ENCODE measurements at places on chromosomes 2 and 18.

DNA sequence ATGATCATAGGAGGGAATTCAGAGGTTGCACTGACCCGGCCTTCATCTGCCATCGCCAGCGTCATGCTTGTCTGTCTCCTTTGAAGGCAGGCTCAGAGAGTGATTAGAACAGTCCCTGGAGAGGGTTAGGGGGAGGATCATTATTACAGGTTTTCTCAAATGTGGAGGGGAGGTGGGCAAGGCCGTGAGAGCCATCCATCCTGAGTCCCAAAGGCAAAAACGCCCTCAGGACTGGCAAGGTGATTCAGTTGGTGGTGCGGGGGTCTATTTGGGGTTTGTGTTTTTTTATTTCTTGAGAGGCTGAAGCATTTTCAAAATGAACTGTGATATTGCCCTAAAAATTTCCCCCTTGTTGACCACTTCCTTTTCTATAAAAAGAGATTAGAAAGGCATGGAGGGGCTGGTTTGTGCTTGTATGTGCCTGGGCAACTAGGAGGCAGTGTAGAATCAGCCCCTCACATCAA is 39.3 kb upstream of the GYPC start:
- DNase-seq: no peak

DNA sequence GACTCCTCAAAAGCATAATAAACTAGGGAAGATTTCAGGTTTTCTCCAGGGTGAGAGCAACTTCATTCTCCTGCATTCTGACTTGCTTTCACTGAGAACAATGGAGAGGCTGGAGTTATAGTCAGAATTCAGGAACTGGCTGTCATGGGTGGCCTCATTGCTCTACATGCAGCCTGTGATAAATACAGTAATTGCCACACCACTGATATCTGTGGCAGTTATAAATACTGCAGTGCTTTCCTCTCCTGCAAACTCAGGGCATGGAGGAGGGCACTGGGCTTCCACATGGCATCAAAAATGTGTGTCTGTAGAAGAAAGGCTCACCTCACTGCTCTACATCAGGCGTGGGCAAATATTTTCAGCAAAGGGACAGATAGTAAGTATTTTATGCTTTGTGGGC is 510.2 kb downstream of the ZNF516 start:
- no peak for DNase-seq

DNA sequence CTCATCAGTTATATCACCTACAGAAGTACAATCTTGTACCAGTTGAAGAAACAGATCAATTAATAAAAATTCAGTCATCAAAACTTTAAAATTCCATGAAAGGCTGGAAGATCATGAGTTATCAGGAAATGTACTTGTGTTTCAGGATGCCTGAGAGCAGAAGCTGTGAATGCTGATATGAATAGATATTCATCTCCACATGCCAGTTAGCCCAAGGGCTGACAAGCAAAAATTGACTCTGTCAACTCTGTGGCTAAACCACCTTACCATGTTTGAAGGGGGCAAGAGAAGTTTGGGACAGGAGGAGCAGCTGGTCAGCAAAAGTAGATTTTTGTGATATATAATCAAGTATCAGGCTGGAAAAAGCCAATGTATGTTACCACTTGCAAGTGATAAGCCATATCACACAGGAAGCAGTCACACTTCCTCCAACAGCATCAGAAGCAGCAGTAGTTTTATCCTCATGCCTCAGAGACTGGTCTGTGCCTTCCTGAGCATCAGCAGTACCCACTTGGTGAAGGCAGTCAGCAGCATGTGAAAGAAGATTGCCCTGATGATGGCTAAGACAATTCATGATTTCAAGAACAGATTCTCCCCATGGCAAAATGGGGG is 328.2 kb upstream of the CNTNAP5 start:
- no peak for DNase-seq

DNA sequence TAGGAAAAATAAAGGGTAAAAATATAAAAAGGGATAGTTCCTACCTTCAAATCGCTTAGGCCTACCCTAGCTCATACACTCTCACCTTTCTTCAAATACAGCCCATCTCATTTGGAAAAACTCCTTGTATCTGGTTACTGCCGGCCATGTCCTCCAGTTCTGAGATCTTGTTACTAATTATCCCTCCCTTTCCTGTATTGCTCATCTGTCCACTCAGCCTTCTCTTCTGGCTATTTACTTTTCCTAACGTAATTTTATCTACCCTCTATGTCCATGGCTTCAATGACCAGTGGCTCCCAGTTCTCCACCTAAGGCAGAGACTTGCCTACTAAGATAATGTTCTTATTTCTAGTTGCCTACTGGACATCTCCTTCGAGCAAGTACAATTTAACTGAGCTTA is 342.9 kb upstream of the ACVR2A start:
- DNase-seq: no peak

DNA sequence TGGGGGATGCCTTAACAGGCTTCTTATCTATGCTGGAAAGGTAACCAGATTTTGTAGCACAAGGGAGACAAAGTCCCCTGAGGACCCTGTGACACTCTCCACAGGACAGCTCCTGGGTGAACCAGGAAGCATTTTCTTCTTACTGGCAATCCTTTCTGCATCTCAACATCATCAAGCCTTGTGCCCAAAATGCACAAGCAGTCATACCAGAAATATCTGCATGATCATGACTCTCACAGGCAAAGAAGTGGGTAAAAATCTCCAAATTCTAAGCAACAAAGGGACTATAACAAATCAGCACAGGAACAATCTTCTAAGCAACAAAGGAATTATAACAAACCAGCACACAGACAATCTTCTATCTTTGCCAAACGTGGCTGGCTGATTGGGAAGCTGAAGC is 99.1 kb upstream of the CD226 start:
- no peak for DNase-seq

DNA sequence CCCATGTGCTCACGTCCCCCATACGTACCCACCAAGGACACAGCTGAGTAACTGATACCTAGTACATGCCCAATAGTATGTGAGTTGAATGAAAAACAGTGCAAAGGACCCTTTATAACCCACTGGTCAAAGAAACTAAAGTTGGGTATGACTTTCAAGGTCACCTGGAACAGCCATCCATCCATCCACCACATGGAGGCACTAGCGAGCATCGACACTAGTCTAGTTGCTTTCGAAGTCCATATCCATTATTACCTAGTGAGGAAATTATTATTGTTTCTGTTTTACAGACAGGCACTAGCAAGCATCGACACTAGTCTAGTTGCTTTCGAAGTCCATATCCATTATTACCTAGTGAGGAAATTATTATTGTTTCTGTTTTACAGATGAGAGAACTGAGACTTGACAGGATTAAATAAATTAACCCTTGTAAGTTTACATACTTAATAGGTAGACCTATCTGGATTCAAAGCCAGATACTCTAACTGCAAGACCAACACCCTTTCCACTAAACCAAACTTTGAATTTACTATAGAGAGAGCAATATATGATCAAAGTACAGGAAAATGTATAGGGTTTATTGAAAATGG is 233.7 kb downstream of the METTL4 start:
- no peak for DNase-seq

- DNase-seq: no peak
Measured at GRCh38 chr2:112993831-112994230, 11.4 kb upstream of the IL36A start.

DNA sequence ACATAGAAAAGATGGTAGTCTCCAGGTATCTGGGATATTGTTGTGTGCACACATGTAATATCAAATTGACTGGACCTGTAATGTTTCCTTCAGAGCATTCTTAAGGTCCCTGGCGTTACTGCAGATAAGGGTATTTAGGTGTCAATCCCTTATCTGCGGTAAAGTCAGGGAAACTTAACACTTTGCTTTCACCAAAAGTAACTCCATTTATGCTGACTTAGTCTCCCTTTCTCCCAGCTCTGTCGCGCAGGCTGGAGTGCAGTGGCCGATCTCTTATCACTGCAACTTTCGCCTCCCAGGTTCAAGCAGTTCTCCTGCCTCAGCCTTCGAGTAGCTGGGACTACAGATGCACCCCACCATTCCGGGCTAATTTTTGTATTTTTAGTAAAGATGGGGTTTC is 1.8 kb downstream of the CNNM3 start:
- DNase-seq: no peak

DNA sequence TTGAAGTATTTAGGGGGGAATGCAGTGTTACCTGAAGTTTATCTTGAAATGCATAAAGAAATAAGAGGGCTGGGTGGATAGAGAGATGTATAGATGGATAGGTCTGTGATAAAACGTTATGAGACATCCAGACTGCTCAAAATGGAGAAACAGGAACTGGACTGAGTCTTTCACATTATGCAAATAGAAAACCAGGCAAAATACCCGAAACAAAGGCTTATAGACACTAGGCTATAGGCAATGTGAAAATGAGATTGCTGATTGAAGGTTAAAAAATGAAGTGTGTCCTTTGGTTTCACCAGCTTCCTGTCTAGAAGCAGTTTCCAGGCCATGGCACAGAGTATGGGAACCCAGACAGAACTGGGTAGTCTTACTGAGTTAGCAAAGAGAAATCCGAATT is 24.9 kb upstream of the SLC3A1 start:
- no peak for DNase-seq

DNA sequence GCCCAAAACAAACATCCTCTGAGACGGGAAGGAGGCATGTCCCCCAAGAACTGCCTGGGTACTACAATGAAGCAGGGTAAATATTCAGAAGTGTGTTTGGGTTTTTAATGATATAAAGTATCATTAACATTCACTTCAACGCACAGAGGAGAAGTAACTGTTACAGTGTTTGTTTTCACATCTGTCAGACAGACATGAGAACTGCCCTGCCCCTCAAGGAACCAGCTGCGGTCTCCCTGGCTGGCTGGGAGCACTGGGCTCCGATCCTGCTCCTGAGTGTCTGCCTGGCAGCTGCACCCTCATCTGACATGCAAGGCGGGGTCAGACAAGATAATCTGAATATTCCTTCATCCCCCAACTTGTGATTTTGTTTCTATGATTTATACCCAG is 75.6 kb downstream of the MBP start:
- no peak for DNase-seq

DNA sequence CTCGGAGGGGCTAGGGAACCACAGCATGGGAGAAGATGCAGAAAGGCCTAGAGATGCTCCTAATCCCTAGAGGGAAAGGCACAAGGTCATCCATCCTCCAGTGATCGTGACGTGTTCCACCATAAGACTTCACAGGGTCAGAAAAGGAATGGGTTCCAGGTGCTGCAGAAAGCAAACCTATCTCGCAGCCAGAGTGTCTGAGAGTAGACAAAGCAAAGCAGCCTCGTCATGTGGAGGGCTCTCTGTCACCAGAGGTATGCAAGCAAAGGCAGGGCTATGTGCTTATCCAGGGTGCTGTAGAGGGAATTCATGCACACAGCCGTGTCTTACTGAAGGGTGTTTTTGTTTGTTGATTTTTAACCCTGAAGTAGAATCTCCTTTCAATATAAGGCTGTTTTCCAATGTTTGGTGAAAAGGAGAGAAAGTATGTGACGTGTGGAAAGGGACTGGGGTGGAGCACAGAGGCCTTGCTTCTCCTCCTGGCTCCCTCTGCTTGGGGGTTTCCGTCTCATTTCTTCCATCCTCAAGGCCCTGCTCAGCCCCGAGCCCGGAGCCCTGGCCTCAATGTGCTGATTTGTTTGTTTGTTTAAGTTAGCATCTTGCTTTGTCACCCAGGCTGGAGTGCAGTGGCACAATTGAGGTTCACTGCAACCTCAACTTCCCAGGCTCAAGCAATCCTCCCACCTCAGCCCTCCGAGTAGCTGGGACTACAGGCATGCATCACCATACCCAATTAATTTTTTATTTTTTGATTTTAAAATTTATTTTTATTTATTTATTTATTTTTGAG is 3.0 kb downstream of the GPR55 start:
- DNase-seq: no peak

DNA sequence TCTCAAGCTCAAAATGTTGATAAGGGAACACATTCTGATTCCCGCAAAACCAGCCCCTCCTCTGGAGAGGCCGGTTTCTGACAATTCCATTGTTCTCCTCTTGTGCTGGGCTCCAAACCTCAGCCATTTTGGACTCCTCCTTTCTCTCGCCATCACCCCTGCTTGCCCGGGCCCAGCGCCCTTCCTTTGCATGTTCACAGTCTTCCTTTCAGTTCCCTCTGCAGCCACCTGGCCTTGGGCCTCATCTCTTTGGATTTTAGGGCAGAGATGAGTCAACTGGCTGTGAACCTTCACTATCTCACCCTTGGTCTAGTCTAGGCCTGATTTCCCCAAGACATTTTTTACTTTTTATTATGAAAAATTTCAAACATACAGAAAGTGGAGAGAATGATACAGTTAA is 155.9 kb upstream of the MAP3K20 start:
- no peak for DNase-seq

GRCh38 chr2:173286153-173286809 is 68.4 kb upstream of the CDCA7 start:
- DNase-seq: no peak

DNA sequence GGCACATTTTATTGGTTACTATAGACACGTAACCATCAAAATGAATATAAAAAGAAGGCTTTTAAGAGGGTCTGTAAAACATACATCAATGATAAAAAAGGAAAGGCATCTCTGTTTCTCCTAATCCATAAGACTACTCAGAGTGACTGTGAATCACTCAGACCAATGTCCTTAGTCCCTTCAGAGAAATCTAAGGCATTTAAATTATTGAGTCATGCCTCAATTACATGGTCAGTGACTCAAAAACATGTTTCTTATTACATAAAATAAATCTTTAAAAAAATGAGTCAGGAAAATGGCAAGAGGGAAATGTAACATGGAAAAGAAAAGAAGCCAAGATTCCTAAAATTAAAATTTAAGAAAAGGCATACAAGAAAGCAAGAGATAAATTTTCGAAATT is 146.6 kb downstream of the ERBB4 start:
- peak; percentile 47 for DNase-seq

DNA sequence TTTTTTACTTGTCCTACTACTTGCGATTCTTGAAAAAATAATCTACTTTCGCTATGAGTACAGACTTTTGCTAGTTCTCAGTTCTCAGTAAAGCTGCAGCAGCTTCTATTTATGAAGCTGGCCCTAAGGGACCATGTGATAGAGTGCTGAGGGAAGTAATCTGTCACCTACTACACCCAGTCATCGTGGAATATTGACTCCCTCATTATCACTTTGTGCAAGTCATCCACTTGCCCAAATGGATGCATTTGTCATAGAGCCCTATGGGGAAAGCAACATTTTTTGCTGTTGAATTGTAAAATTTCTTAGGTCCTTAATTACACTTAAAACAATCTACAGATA is 1919.8 kb downstream of the SUCLG1 start:
- DNase-seq: no peak

GRCh38 chr2:81714817-81715216 is 1410.3 kb upstream of the LRRTM1 start:
- no peak for DNase-seq

GRCh38 chr18:34844732-34845459 is 134.8 kb downstream of the DTNA start:
- DNase-seq: no peak

GRCh38 chr2:15758848-15759247 is 167.2 kb downstream of the DDX1 start:
- DNase-seq: no peak

GRCh38 chr18:69250305-69251151 is 150.2 kb upstream of the DOK6 start:
- DNase-seq: no peak

GRCh38 chr2:9206991-9207640 is 504 bp downstream of the ASAP2 start:
- peak; percentile 31 for DNase-seq

GRCh38 chr2:123362671-123363440 is 662.2 kb upstream of the CNTNAP5 start:
- DNase-seq: no peak
